ENCODE measurements at places on chromosomes 7 and 10.

DNA sequence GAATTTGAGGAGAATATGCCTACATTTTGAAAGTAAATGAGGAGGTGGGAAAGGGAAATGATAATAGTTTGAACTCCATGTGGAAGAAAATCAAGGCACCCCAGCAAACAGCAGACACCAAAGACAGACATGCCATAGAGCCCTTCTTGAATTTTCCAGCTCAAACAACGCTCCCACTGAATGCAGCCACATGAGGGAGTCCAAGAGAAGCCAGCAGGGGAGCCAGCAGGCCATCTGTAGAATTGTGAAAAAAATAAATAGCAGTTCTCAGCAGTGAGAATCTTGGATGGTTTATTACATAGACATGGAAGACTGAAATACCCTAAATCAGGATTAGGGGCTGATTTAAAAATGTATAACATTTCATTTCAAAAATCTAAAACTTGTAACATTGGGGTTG, 1567.3 kb upstream of the LRRTM3 start:
- peak; percentile 36 for DNase-seq

GRCh38 chr10:71468363-71469094, 71.8 kb downstream of the CDH23 start:
- DNase-seq, result no peak

- DNase-seq, result no peak
Measured at GRCh38 chr7:132817949-132818348, 241.7 kb upstream of the PLXNA4 start.

GRCh38 chr10:60182691-60183090, 207.0 kb downstream of the ANK3 start:
- peak; percentile 49 for DNase-seq

GRCh38 chr10:67098461-67098860, 172.6 kb downstream of the LRRTM3 start:
- DNase-seq, result peak; percentile 37

DNA sequence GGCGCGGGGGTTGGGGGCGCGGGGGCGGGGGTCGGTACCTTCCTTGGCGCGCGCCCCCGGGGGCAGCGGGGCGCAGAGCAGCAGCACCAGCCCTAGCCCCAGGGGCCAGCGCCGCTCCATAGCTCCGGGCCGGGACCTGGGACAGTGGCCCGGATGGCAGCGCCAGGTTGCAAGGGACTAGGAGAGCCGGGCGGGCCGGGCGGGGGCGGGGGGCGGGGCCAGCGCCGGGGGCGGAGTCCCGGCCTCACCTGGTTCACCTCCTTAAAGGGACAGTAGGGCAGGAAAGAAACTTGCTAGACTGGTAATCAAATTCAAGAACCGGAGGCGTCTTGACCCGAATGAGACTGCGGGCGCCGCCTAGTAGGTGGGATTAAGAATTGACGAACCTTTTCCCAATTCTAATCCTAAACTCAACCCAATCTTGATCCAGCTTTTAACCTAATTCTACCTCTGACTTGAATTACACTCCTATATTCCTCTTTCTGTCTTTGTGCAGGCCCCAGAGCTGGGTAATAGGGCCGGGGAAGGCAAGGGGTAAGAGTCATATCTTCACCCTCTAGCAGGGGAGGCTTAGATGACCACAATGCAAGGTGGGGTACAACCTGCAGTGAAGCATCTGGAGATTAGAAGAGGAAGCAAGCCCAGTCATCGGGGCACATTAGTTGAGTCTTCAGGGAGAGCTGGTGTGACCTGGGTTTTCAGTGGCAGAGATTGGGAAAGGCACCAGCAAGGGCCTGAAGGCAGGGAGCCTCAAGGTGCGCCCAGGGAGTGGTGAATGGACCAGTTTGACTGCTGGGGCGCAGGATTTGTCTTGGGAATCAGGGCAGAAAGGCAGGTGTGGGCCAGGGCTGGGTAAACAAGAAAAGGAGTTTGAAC, at the start of gene EPHA1:
Gene EPHA1 (minus strand): TSS at position 171 of the 876 bp plus-strand sequence. CDS start 51 bp downstream, at position 120.
- DNase-seq, result no peak

GRCh38 chr10:102435529-102436233, 3.3 kb upstream of the CUEDC2 start:
- peak; percentile 54 for DNase-seq

DNA sequence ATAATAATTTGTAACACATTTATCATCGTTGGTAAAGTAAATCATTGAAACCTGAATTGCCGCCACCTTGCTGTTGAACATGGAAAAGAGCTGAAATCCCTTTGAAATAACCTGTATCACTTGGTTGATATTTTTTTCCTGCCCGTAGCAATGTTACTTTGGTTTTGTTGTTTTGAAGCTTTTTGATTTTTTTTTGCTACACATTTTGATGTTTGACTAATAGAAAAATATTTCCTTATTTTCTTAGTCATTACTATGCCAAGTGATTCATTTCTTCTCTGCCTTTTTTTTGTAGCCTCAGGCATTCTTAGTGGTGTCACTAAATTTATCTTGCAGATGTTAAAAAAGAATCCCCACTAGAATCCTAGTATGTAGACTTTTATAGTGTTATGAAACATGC, 235.1 kb upstream of the MEOX2 start:
- peak; percentile 31 for DNase-seq
